ENCODE measurements at places on chromosomes 1 and 21.

DNA sequence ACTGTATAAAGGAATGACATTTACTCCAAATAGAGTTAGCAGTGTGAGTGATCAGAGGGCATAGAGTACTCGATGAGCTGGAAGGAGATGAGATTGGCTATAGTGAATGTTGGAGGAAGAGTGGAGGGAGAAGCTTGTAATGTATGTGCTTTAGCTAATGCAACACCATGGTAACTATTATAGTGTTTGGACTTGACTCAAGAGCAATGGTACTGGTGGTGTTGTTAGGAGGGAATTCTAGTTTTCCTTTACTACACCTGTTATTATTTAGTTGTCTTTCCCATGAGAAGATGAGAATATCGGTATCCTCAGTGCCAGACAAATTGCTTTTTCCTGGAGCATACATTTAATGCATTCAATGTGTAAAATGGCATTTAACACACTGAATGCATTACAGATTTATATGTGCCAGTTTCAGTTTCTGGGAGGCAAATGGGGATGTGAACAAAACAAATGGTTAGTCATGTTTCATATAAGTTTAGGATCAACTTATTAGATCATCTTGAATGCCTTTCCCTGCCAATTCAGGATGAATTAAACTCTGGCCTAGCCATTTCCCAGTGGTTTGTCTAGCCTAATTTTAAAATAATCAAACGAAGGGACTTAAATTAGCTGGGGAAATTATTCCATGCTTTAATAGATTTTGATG, 291.1 kb upstream of the ADAMTS5 start:
- no peak for DNase-seq

GRCh38 chr1:65435987-65436386, 15.5 kb downstream of the LEPR start:
- no peak for DNase-seq

- no peak for DNase-seq
These were observed 54.1 kb upstream of the MUTYH start for GRCh38 chr1:45394342-45394741.

- DNase-seq, result no peak
These were observed 5.1 kb upstream of the OLIG2 start for GRCh38 chr21:33020558-33021100.

GRCh38 chr1:150176593-150176992, 26.9 kb downstream of the PLEKHO1 start:
- DNase-seq, result no peak

DNA sequence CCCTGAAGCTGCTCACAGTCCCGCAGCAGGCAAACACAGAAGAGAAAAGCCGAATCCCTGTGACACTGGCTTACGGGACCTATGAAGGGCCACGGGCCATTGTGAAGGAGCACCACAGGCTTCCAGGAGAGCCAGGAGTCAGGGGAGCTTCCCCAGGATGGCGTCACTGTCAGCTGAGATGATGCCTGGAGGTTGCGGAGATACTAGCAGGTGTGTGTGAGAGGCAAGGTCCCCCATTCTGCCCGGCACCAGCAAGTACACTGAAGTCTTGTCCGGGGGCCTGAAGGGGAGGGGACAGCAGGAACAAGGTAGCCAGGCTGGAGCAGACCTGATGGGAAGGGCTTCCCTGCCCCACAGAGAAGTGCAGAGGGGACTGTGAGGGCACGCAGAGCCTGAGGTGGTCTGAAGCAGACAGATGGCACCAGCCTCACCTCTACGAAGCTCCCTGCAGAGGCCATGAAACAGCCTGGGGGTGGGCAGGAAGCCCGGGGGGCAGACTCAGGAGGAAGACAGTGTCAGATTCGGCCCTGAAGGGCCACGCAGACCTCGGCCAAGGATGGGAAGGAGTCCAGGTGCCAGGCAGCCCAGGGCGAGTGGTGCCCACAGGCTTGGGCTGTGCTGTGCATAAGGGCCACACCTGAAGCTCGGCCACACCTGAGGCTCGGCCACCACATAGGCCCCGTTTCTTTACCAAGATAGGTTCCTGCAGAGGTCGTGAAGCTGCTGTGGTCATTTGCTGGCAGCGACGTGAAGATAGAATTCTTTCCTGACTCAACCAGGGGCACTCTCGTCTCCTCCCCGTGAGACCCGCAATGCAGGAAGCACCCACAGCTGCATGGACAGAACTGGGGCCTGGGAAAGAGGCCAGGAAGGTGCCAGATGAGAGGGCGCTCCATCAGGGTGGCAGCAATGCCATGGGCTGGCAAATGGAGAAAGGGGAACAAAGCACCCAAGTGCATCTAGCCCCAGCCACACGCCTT, 10.1 kb downstream of the TCP10L start:
- DNase-seq, result no peak

DNA sequence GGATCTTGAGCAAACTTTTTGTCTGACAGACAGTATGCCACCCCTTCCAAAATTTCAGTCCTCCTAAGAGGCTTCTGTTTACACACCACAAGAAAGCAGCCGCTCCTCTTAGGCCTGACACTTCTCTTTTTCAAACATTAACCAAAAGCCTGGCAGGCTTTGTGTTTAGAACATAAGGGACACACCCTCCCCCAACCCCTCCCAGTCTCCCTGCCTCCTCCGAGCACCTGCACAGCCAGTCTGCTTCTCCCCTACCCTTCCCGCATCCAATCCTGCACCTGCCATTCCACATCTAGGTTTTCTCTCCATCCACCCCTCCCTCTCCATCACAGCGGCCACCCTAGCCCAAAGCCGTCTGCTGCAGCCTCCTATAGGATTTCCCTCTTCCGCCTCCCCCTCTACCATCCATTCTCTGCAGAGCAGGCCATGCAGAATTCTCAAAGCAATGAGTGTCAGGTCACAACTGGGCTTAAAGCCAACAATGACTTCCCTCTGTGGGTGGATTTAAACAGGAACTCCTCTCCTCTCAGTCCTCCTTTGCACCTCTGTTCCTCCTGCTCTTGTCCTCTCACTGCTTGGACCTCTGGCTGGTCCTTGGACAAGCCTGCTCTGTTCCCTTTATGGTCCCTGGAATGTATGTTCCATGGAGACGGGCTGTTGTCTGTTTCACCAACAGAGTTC, 478.2 kb downstream of the NPHP4 start:
- no peak for DNase-seq

DNA sequence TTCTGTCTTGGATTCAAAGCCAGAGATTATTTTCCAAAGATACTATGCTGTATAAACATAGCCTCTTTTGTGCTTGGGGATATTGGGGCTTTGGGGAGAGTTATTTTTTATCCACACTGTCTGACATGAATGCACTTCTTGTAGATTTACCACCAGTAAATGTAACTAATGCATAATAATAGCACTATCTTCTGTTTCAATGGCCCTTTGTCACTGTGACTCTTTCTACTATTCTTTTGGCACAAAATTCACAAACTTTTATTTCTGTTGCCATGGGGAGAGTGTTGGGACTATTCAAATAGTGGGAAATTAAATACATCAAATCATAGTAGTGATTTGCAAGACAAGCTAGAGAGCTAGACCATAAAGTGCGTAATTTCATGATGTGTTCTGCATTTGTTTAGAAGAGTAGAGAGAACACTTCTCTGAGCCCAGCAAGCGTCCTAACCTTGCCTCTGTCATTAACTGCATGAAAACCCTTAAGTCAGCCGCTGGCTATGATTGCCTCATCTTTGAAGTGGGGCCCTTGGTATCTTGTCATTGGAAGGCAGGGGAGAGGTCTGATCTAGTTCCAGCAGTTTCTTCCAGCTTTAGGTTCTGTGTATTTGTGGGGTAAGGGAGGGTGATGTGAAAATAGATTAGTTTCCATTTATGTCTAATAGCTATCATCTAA, 154.4 kb downstream of the HHAT start:
- DNase-seq, result no peak

DNA sequence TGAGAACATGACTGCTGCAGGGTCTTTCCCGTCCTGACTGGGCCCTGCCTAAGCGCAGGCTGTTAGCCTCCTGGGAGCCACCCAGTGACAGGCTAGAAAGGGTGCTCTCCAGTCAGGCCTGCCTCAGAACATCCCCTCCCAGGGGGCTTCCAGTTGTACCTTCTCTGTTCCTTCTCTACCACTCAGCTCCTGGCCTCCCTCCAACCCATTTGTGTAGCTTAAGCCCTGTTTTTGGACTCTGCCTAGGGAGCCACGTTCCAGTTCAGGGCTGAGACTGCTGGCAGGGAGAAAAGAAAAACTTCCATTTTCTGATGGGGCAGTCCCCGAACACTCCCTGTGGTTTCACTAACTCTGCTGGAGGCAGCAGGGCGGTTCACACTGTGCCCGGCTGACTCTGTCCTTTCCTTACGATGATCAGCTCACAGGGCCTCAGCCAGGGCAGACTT, 15.3 kb upstream of the POU3F1 start:
- DNase-seq, result no peak

DNA sequence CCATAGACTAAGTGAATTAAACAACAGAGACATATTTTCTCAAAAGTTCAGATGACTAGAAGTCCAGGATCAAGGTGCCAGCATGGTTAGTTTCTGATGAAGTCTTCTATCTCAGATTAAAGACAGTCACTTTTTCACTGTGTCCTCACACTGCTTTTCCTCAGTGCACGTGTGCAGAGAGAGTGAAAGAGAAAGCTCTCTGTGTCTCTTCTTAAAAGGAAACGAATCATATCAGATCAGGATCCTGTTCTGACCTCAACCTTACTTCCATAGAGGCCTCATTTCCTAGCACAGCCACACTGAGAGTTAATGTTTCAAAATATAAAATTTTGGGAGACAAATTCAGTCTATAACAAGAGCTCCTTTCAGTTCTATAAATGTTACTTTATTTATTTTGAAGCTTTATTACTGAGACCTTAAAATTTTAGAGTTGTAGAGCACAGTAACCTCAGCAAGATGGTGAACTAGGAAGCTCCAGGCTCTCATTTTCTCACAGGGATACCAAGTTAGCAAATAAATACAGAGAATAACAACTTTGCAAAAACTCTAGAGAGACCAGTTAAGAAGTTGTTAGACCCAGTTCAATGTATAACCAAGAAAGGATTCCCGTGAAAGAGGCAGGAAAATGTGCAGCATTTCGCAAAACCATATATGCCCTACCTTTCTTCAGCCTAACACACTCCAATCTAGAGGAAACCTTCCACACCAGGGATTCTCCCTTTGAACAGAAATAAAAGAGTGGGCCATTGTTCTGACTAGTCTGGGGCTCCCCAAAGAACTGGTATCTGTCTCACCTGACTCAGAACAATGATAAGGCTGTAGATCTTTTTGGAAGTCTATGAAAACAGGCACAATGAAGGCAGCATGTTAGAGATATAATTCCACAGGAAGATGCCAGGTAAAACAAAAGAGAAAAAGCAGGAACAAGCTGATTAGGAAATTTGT, 372.2 kb downstream of the MRPL39 start:
- DNase-seq, result no peak

DNA sequence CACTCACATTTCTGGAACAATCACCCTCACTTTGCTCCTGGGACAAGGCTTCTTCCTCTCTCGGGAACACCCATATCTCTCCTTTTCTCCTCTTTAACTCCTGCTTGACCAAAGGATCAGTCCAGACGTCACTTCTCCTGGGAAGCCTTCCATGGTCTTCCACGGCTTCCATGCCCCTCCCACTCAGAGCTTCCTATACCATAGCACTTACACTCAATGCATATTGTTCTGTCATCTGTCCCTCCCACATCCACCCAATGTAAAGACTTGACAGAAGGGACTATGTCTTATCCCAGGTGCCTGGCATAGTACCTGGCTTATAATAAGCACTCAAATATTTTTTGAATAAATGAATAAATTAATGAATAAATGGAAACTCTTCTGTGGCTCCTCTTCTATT, 28.2 kb downstream of the CD34 start:
- DNase-seq, result no peak

GRCh38 chr1:184214128-184214527, 162.6 kb downstream of the TSEN15 start:
- DNase-seq, result no peak

DNA sequence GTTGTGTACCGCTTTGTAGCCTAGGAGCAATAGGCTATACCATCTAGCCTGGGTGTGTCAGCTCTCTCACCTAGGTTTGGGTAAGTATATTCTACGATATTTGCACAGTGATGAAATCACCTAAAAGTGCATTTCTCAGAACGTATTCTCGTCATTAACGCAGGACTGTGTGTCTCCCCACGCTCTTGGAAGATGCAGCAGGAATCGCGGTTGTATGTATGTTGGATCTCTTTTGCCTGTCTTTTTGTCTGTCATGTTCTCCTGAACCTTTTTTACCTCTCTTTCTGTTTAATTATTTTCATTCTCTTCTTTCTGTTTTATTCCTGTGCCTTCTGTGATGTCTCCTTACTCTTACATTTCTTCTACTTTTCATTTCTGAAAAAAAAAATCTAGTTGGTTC, 140.5 kb upstream of the COL6A1 start:
- DNase-seq, result no peak

- DNase-seq, result no peak
These were observed 73.2 kb upstream of the NEK7 start for GRCh38 chr1:198083549-198083948.

DNA sequence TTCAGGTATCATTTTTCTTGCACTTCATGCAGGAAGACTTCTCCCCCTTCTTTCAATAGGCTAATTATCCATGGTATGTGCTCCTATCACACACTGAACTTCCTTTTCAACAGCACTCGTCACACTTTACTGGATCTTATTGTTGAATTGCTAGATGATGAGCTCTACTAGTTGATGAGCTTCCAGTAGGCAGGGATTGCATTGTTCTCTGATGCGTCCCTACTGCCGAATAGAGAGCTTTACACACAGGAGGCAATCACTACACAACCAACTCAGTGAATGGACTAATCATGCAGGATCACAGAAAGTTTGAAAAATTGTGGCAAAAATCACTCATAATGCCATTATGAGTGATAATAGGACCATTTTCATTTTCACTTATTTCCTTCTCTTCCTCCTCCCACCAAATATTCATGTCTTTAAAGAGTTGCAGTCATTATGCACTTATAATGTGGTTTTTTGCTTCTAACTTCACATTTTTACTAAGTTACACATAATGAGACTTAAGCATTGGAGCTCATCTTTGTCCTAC, 128.1 kb upstream of the ZNF648 start:
- no peak for DNase-seq

- DNase-seq, result no peak
These were observed 192.8 kb upstream of the C8B start for GRCh38 chr1:57158604-57158998.

DNA sequence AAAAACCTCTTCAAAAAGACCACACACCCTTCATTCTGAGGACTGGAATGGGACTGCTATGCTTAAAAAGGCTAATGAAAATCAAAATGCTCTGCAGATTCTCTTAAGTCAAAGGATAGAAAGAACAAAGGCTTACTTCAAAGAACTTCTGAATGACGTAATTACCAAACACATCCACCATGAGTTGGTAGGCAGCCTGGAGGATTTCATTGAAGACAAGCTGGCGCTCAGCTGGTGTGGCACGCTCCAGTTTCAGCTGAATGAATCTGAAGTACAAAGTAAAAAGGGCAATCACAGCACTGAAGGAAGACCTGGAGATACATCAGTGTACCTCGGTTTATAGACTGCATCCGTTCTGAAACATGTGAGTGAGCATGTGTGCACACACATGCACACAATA, 43.5 kb upstream of the SDC3 start:
- no peak for DNase-seq

- DNase-seq, result no peak
These were observed 1.0 kb downstream of the CCDC24 start for GRCh38 chr1:43992232-43992995.

- DNase-seq, result no peak
These were observed 333.9 kb downstream of the CAMTA1 start for GRCh38 chr1:7119156-7119555.

GRCh38 chr21:32256873-32257620, 21.8 kb downstream of the MIS18A start:
- no peak for DNase-seq

GRCh38 chr1:66022904-66023620, 230.4 kb downstream of the PDE4B start:
- no peak for DNase-seq

GRCh38 chr1:177163844-177164379, 600 bp downstream of the ASTN1 start:
- DNase-seq, result no peak

All from activated CD4-positive, alpha-beta T cell treated with anti-CD3 and anti-CD28 coated beads, Interleukin-2, amount 50 U/mL, for 4 hours (primary cell).